ENCODE measurements at places on chromosomes 5 and 9.

DNA sequence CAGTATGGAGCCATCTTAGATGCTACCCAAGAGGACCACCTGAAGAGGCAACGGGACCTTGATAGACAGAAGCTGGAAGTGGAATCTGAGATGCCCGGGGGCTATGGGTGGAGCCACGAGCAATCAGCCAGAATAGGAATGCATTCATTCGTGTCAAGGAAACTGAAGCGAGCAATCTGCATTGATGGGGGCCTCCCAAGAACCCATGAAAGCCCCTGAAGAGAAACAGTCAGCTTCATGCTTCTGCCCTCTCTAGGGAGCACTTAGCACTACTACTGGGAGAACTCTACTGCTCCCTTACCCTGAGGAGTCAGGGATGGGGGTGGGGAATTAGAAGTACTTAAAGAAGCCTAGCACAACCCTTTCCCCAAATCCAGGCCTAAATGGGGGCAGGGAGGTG lies 51.9 kb upstream of the TCERG1 start:
- no peak for DNase-seq

DNA sequence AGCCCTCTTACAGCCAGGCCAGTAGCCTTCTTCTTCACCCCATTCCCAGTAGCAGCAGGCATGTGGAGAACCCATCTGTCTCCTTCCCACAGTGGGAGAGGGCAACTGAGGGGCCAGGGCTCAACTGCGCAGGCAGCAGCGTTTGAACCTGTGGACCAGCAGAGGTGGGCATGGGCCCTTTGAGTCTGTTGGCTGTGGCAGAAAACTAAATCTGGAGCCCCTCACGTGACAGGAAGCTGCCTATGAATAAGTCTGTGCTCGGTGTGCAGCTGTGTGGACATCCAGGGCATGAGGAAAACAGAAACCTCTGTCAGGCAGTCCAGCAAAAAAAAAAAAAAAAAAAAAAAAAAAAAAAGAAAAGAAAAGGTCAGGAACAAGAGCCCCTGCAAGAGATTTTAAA lies 189.2 kb upstream of the NR3C1 start:
- no peak for DNase-seq

GRCh38 chr5:76178913-76179312 lies 95.7 kb downstream of the SV2C start:
- DNase-seq, result no peak

DNA sequence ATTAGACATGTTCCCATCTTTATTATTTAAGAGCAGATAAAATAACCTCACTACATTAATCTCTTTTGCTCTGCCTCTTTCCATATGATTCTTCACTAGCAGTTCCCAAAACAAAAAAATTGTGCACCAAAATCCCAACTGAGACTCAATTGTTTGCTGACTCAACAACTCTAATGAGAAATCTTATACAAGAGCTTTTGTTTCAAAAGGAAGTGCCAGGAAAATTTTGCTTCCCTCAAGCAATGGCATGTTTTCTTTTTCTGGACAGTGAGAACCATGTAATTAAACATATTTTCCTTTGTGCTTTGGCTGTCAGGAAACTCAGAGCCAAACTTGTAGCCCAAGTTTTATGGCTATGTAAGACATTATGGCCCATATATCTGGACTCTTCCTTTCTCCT lies 62.0 kb downstream of the TMC1 start:
- no peak for DNase-seq

- no peak for DNase-seq
These were observed 40.0 kb downstream of the CPLANE1 start for GRCh38 chr5:37208883-37209797.

DNA sequence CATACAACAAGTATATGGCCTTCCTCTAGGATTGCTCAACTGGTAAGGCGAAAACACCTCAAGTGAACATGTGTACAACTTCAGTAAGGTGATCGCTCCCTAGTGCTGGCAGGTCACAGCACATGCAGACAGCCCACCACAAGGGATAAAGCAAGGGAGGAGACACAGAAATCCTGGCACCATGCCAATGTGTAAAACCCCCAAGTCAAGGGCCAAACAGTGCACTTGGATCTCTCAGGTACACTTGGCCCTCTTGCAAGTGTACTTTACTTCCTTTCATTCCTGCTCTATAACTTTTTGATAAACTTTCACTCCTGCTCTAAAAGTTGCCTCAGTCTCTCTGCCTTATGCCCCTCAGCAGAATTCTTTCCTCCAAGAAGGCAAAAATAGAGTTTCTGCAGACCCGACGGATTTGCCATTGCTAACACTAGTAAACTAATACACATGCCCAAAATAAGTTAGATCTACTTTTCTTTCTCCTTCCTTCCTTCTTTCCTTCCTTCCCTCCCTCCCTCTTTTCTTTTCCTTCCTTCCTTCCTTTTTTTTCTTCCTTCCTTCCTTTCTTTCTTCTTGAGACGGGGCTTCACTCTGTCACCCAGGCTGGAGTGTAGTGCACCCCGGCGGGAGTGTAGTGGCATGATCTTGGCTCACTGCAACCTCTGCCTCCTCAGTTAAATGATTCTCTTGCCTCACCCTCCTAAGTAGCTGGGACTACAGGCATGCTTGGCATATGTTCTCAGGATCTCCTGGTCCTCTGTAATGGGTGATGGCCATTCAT lies 6.8 kb upstream of the LNPEP start:
- DNase-seq, result no peak

GRCh38 chr5:87302061-87302460 lies 34.4 kb downstream of the RASA1 start:
- DNase-seq, result no peak

GRCh38 chr9:112809906-112810305 lies 59.3 kb downstream of the SNX30 start:
- DNase-seq, result no peak

- no peak for DNase-seq
These were observed 268.3 kb downstream of the GADD45G start for GRCh38 chr9:89872913-89873707.

GRCh38 chr9:123753669-123754258 lies 176.2 kb downstream of the DENND1A start:
- DNase-seq, result no peak

- DNase-seq, result no peak
These were observed 63.8 kb downstream of the MACROH2A1 start for GRCh38 chr5:135335031-135335828.

- DNase-seq, result no peak
These were observed 84.8 kb downstream of the SLC1A3 start for GRCh38 chr5:36691226-36691625.

GRCh38 chr5:146754621-146755020 lies 123.9 kb downstream of the PPP2R2B start:
- DNase-seq, result no peak

DNA sequence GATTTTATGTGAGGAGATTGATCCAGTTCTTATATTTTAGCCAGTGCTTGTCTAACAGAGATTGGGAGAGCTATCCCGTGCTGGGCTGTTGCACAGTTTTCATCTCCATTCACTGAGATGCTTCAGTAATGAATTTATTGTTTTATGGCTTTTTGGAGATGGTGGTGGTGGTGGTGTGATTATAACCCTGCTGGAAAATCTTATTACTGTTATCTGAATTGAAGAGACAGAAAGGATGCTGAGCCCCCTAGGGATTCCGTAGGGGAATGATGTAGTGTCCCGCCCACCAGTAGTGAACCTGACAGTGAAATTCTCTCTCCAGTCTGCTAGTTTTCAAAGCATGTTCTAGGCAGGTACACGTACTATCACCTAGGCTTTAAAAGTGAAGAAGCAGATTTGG lies 1.9 kb downstream of the RAI14 start:
- DNase-seq, result no peak

GRCh38 chr9:27528076-27528885 lies 1.3 kb downstream of the MOB3B start:
- DNase-seq, result peak; percentile 11

DNA sequence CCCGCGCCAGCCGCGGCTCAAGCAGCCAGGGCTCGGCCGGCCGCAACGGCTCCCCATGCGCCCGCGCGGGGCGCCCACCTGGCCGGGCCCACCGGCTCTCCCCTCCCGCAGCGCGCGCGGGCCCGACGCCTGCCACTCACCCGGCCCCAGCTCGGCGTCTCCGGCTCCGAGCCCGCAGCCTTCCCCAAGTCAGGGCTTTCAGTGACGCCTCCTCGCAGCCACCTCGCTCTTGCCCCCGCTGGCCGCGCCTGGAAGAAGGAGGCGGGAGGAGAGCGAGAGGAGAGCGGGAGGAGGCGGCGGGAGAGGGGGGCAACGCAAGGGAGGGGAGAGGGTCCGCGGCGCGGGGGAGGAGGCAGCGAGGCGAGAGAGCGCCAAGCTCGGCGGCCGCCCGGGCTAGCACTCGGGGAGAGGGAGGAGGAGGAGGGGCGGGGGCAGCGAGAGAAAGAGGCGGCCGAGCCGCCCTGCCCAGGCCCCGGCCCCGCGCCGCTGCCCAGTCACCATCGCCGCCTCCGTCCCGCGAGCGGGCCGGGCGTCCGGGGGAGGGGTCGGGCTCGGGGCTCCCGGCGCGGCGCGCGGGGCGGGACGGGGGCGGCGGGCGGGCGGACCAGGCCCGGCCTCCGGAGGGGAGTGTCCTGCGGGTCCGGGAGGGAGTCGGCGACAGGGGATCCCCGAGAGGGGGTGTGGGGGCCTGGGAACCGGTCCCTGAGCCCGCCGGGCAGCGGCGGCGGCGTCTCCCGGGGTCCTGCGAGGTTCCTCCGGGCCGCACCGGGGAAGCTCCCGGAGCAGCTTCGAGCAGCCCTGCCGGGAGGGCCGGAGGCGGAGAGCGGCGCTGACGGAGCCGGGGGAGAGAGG lies at the start of gene LHFPL2:
Gene LHFPL2 (minus strand): TSS at position 414 of the 852 bp plus-strand sequence. CDS start 138,559 bp downstream, outside the sequence.
- no peak for DNase-seq

DNA sequence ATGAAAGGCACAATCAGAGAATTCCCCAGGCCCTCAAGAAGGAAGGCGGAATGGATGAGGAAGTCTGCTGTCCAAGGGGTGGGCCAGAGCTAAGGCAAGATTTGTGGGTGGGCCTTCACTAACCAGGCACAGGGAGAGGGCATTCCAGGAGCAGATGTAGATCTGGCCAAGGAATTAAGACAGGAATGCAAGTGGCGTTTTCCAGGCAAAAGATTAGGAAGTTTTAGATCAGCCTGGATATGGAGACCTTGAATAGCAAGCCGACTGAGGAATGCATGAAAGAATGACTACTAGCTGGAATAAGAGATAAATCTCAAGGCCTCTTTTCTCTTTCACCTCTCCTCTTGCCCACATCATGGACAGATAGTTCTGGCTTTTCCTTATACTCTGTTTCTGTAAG lies 68.5 kb downstream of the GHR start:
- no peak for DNase-seq

DNA sequence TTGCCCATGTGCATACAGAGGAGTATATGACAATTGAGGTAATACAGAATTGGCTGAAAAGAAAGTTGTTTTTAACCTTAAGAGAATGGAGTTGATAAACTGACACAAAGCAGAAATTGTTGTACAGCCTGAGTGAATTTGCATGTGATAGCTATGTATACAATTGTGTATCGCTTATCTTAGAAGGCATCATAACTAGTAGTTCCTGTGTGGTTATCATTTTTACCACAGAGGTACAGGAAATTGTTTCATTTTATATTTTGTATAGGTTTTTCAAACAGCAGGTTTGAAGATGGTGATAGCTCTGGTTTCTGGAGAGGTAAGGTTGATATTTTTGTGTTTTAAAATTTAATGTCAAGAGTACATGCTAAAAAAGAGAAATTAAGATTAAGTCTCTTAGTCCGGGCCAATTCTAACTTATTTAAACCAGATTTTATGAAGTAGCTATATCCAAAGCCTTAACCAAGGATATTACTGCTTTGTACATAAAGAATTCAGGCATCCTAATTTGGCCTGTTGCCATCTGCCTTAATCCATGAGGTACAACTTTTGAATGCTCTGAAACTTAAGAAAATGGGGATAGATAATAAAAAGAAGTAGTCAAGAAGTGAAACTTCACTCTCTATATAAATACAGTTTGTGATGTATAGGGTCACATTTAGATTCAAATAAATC lies 26.0 kb downstream of the DDX4 start:
- no peak for DNase-seq

DNA sequence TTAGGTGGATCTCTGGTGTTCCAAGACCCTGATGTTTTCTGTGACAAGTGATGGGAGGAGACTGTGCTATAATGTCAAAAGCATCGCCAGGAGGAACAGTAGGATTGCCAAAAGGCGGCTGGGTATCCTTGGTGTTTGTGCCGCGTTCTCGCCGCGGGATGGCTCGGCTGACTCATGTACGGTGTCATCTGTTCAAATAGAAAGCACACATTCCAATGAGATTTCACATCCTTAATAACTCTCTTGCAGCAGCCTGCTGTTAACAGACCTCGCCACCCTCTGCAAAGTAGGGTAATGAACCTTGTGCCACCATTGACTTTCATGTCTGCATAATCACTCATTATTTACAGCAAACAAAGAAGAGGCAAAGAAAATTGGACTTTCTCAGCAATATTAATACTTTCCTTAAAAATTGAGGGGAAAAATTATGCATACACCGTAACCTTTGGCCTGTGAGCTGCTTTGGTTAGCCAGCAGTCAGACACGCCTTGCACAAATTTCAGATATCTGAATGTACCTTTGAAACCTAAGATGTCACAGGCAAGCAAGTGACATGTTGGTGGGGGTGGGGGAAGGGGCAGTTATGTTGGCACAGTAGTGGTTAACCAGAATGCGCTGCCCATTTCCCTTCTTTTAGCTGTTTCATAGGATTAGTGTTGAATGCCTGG lies 289.4 kb downstream of the EFNA5 start:
- DNase-seq, result no peak

DNA sequence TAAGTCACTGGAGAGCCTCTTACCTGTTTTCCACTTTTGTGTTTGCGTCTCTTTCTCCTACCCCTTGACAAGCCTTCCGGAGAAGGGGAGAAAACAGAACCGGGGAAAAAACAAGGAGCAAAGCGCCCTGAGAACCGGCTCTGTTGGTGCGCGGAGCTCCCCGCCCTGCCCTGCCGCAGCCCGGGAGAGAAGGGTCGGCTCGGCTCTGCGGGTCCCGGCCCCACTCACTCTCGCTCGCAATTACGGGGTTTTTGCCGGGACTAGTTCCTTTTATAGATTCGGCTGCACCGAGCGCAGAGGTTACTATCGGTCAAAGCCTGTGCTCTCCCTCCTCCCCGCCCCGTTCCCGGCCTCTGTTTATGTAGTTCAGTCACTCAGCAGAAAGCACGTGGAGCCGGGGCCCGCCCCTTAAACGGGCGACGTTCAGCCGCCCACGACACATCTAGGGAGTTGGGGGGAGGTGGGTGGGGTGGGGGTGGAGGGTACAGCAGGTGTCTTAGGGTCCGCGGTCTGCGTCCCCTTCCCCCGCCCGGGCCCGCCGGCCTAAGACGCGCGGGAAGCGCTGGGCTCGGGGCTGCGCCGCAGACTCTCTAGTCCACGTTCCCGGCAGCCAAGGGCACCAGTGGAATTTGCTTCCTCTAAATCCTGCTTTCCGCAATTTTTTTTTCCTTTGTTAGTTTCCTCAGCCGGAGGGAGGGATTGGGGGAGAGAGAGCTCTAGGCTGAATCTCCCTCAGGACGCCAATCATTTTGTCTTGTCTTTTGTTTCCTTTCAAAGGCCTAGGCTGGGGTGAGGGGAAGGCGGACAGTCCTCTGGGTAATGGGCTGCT lies at the start of gene ABCA1:
Gene ABCA1 (minus strand): TSS at position 244 of the 829 bp plus-strand sequence. CDS start 24,476 bp downstream, outside the sequence.
- DNase-seq, result peak; percentile 58

DNA sequence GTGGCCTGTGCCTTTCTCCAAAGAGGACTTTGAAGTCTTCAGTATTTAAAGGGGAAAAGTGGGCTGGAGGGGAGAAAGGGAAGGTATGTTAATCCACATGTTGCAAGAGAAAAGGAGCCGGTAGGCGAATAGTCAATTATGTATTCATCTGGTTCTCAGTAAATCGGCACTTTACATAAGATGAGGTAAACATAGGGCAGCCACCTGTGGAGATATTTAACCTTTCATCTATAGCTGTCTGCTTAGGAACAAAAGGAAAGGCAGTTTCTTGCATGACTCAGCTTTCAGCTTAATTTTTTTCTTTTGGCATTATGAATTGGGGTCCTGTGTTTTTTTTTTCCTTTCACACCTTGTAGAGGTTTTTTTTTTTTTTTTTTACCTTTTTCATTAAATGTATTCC lies 42.2 kb downstream of the FGD3 start:
- no peak for DNase-seq
